Activated CD4-positive, alpha-beta T cell treated with anti-CD3 and anti-CD28 coated beads for 1 hour (primary cell): ENCODE measurements at places on chromosomes 2 and 18.

- no peak for DNase-seq
Observed at GRCh38 chr2:5544205-5544786, 147.9 kb upstream of the SOX11 start.

GRCh38 chr2:10477443-10478297, 29.5 kb upstream of the ODC1 start:
- no peak for DNase-seq

DNA sequence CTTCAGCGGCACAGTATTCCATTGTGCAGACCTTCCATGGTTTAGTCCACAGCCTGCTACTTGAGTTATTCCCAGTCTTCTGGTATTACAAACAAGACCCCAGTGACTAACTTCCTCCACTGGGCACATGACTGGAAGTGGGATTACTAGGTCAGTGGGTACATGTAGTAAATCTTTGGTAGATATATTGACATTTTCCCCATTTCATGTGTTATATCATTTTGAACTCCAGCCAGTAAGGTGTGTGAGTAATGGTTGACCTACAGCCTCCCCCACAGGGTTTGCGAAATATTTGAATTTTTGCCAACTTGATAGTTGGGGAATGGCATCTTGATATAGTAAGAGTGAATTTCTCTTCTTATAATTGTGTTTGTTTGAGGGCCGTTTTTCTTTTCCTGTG, 58.8 kb downstream of the RNF144A start:
- DNase-seq = no peak

DNA sequence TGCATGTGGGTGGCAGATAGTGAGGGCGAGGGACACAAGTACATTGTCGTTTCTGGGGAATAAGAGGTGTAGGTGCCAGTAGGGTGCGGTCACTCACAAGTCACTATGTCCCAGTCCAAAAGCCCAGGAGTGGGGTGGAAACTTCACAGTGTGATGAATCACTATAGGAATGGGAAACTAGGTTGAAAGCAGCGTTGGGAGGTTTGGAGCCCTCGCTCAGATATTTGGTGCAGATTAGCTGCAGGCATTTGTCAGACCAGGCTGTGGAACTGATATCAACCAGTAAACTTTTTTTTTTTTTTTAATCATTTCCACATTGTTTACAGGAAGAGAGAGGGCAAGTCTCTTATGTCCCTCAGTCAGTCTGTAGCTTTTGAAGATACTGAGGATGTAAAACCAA, 121.8 kb downstream of the CERS6 start:
- DNase-seq = no peak

- no peak for DNase-seq
Observed at GRCh38 chr2:215828528-215829184, 184.7 kb downstream of the MREG start.

DNA sequence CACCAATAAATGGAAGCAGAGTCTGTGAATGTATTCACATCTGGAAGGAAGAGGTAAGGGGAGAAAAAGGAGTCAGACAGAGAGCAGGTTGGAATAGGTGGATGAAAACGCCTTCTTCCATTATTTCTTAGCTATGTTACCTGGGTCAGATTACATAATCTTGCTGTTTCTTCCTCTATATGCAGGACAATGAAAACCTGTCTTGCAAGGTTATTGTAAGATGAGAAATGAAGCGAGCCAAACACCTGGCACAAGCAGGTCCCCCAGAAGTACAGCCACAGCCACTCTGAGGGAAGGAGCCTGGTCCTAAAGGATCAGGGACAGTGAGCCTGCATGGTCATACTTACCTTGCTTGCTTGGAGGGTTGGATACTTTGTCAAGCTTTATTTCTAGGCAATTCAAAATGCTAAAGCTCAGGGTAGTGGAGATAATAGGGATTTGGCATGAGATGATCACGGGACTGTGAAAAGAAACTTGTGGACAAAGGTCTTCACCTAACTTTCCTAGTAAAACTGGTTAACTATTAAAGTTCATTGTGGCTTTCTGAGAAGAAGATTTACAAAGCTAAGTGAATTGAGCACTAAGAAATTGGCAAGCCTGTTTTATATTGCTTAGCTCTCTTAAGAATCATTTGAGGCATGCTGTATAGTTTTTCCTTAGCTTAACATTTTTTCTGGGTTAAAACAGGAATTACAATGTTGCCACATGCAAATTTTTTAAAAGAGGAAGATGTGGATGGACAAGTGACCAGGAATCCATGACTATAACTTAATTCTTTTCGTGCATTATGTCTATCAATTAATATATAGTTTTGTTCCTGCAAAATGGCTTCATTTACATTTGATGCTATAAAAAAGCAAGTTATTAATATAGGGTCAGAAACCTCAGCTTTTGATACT, 15.7 kb upstream of the PLA2R1 start:
- no peak for DNase-seq

DNA sequence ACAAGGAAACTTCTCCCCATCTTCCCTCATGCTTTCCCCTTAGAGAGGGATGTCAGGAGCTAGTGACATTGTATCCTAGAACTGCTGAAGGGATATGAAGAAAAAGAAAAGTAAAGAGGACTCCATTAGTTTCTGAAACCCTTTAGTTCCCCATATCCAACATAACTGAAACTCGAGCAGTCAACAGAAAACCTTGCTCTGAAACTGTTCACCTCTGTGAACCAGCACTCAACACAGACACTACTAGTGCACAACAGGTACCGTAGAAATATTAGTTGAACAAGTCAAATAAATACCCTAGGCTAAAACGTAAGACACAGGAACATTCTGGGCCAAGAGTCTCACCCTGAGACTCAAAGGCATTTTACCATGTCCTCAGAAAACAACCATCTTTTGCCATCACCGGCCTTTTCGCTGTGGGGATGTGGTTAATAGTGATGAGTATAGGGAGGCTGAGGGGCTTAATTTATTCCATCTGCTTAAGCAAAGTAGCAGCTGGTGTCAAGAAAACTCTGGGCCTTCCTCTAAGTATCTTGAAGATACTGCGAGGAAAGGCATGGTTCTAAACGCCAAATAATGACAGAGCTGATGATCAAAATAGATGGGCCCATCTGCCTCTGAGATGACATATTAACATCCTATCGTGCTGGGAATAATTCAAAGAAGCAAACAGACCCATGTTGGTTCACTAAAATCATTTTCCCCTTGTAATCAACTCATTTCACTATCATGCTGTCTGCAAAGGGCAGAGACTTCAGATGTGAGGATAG, 156.8 kb downstream of the STK39 start:
- no peak for DNase-seq
